ENCODE measurements at places on chromosomes 2 and 18.

DNA sequence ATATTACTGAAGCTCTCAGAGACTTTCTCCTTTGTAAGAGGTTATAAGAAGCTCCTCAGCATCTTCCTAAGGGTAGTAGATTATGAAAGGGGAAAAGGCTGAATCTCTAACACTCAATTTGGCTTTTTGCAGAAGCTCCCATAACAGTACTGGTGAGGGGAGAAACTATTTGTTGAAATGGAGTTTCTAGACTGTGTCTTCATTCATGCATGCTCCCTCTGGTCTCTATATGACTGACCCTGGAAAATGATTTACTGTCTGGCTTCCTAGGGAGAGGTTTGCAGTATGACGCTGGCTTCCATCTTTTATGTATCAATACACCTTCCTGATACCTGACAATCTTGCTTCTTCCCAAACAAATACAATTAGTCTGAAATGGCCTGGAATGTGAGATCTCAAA, 63.9 kb downstream of the LDAH start:
- no peak for DNase-seq

DNA sequence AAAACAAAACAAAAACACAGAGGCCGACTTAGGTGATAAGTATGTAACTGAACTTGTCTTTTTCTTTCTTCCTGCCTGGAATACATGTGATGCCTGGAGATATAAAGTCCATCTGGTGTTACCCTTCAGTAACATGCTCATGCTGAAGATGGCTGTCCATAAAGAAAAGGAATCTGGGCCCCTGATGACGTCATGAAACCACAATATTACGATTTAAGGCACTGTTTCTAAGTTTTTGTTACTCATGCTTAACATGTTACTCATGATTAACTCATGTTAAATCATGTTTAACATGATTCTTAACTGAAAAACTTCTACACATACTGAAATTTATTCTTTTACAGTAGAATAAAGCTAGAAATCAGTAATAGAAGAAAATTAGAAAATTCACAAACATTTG, 49.0 kb downstream of the STRADB start:
- DNase-seq, result no peak

DNA sequence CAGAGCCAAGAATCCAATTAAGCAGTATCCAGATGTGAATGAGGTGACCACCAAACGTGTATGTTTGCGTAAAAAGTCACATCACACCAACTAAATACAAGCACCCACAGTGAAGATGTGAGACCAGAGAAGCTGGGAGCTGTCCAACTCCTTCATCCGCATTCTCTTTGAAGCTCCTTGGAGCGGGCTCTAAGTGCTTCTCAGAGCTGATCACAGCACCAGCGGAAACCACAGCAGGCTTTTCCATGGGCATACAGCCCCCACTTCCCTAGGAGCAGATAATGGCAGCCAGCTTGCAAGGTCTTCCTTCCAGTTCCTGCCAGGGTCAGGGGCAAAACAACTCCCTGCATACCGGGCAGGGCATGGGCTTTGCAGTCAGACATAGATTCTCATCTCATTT, 36.4 kb downstream of the REEP1 start:
- no peak for DNase-seq

- no peak for DNase-seq
Observed at GRCh38 chr2:156933645-156934225, 323.8 kb upstream of the GALNT5 start.

GRCh38 chr2:128179461-128179755, 88.4 kb downstream of the UGGT1 start:
- DNase-seq, result no peak
